ENCODE measurements at places on chromosomes 12 and 14.

DNA sequence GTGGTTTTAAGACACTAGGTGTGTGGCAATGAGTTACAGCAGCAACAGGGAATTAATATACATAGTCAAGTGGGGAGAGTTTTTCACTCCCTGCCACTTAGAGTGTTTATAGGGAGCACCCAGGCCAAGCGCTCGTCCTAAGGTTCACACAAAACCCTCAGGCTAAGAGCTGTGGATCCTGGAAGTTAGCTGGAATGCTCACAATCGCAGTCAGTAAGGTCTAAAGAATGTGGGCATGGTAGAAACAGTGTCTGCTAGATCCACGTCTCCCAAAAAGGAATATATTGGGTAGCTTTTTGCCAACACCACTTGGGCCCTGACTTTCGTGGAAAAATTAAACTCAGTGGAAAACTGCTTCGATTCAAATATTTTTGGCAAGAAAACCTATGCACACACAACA is 36.6 kb downstream of the STAB2 start:
- no peak overlapping the region for H3K27ac ChIP-seq
- H3K4me3 ChIP-seq, result no peak overlapping the region
- no peaks in the 10 kb centered on the region for H3K36me3 ChIP-seq
- H3K27me3 ChIP-seq, result no peaks in the 10 kb centered on the region

GRCh38 chr14:71289536-71289935 is 382.3 kb downstream of the PCNX1 start:
- H3K27ac ChIP-seq, result no peak overlapping the region
- H3K4me3 ChIP-seq, result peak overlapping the region; percentile 34
- peaks cover 21% of the 10 kb centered on the region for H3K4me1 ChIP-seq
- peaks cover 3% of the 10 kb centered on the region for H3K36me3 ChIP-seq
- H3K27me3 ChIP-seq, result peaks cover 8% of the 10 kb centered on the region

GRCh38 chr12:85782711-85783110 is 53.5 kb downstream of the RASSF9 start:
- H3K36me3 ChIP-seq, result no peaks in the 10 kb centered on the region
- no peak overlapping the region for H3K4me3 ChIP-seq
- H3K4me1 ChIP-seq, result no peaks in the 10 kb centered on the region
- no peaks in the 10 kb centered on the region for H3K27me3 ChIP-seq
- DNase-seq, result no peak
- H3K27ac ChIP-seq, result no peak overlapping the region

GRCh38 chr12:62215506-62215905 is 44.7 kb upstream of the USP15 start:
- H3K36me3 ChIP-seq, result peaks cover under 1% of the 10 kb centered on the region
- peaks cover 19% of the 10 kb centered on the region for H3K4me1 ChIP-seq
- H3K27me3 ChIP-seq, result no peaks in the 10 kb centered on the region
- peak overlapping the region; percentile 20 for H3K4me3 ChIP-seq

DNA sequence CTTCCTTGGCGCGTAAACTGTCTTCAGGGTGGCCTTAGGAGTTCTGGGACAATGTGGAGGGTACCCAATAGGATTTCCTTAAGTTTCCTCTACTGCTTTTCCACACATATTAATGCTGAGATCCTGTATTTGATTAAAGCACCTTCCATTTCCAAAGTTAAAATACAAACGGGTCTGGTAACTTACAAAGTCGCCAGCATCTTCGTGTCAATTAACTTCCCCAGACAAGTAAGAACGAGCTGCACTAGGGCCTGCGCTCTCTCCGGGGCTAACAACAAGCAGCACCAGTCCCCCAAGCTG is 130.9 kb downstream of the NDUFA12 start:
- peaks cover 25% of the 10 kb centered on the region for H3K4me1 ChIP-seq
- peak overlapping the region; percentile 58 for H3K4me3 ChIP-seq
- peaks cover 68% of the 10 kb centered on the region for H3K27me3 ChIP-seq
